ENCODE measurements at places on chromosomes 12 and 14.
A peak's percentile ranks its signal among the peaks of the same experiment; 100 is the strongest.

GRCh38 chr12:112848972-112849371 lies 57.4 kb downstream of the RPH3A start:
- DNase-seq: no peak

GRCh38 chr12:11951209-11951608 lies 119.5 kb upstream of the BCL2L14 start:
- DNase-seq: no peak

DNA sequence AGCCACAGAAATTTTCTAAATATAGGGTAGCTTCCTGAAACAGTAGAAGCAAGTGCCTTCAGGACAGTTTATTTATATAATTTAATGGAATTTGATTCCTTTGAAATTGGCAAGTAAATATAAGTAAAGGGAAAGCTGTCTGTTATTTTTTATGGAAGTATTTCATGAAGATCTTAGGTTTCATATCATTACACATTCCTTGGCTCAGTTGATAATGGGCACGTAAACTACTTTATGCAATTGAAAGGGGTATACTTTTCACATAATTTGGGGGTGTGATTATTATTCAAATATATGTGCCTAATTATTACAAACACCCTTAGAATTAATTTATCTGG lies 71.1 kb upstream of the RAP1B start:
- no peak for DNase-seq

- no peak for DNase-seq
These were observed 67.0 kb downstream of the PITPNM2 start for GRCh38 chr12:123083661-123084571.

DNA sequence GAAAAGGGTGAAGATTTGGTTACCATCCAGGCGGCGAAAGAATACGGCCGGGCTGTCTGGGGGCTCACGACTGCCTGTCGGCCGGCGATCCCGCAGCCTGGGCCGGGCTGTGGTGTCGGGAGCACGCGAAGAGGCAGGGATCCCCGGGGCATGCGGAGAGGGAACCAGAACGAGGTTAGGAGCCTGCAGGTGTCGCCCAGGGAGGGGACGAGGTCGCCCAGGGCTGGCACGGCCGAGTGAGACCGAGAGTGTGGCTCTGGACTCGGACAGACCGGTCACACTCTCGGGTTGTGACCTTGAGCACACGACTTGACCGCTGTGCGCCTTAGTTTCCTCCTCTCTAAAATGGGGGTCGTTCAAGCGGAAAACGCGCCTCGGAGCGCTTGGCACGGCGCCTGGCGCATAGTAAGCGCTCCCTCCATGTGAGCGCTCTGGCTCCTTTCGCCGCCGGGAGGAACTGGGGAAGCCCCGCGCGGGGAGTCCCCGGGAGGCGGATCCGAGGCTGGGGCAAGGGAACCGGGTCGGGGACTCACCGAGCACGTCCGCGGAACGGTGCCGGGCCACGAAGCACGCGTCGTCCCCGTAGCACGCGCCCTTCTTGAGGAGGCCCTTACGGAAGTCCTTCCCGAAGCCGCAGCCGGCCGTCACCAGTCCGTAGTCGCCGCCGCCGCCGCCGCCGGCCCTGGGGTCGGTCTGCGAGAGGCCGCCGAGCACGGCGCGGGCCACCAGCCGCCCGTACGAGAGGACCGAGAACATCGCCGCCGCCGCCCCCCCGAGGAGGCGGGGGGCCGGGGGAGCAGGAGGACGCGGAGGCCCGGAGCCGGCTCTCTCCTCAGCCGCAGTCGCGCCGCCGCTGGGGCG lies 612 bp downstream of the PPTC7 start:
- peak; percentile 70 for DNase-seq

- no peak for DNase-seq
These were observed 4.7 kb upstream of the IPO8 start for GRCh38 chr12:30700216-30700900.

DNA sequence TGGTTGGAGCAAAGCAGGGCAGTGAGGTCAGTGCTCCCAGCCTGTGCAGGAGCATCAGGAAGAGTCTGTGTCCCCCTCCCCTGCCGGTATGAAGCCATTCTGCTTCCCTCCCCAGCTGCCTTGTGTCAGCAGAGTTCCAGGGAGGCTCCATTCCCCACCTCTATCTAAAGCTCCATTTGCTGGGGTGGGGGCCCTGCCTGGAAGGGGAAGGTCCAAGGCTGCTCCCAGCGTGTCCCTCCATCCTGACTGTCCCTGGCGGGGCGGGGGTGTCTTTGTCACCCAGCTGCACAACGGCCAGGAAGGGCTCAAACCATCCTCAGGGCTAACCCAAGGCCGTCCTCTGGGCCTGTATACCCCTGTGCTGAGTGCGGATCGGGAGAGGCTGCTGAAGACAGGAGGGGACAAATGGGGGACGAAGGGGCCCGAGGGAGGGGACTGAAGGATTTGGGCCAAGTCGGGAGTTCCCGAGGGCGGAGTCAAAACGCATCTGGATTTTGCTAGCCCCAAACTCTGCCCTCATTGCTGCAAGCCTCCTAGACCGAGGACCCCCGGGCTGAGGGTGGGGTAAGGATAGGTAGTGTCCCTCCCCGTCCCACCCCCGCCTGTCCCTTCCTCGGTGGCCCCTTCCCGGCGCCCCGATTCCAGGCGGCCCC lies 748 bp upstream of the ACVRL1 start:
- no peak for DNase-seq

DNA sequence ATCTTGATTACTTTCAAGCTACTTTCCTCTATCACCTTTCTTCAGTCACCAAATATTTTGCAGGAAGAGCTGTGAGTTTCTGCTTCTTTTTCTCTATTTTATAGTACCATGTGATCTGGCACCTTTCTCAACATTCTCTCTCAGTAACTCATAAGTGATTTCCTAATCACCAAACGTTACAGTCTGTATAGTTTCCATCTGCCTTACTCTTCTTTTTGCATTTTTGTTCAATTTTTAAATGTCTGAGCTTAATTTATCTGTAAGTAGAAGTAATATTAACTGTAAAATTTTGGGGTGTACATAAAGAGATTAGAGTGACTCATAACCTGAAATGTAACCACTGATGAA lies 422.1 kb upstream of the SYT1 start:
- DNase-seq: no peak

GRCh38 chr14:86790408-86791364 lies 1202.3 kb downstream of the GALC start:
- DNase-seq: no peak

- no peak for DNase-seq
These were observed 142.2 kb upstream of the FKBP4 start for GRCh38 chr12:2652401-2653081.

GRCh38 chr14:42480255-42480654 lies 873.6 kb downstream of the LRFN5 start:
- no peak for DNase-seq

DNA sequence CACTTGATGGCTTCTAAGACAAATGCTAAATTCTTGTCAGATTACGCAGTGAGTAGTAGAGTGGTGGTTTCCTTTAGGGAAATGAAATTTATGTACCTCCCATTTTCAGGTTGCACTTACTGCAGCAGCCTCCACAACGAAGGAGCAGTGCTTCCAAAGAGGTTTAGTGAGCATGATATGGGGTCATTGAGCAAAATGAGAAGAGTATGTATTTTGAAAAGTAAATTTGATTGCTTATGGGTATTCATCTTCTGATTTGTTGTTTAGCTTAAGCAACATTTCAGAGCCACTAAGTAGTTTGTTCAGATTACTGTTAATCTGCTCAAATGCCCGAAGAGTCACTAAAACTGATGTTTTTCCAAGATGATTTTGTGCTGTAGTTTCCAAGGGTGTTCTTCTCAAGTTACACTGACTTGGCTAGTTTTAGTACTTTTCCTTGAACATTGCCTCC lies 493.6 kb downstream of the PCNX1 start:
- no peak for DNase-seq

- peak; percentile 40 for DNase-seq
These were observed 6.5 kb downstream of the KRT85 start for GRCh38 chr12:52360663-52361271.

GRCh38 chr14:64303471-64303917 lies 9.3 kb upstream of the ESR2 start:
- no peak for DNase-seq

- no peak for DNase-seq
These were observed 53.5 kb downstream of the SLC38A6 start for GRCh38 chr14:61034416-61035120.

DNA sequence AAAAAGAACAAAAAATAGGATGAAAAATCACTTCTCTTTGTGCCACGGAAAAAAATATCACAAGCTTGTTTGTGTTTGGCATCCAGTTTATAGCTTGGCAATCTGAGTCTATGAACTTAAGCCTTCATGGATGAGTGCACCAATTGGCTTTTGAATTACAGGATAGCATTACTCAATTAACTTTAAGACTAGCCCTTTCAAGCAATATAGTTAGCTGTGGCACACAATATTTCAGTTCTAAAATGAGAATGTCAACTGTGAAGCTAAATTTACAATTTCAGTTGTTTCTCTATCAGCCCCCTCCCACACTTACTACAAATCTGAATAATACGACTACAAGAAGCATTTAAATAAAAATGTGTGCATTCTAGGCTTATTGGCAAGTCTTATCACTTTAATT lies 8.3 kb downstream of the RERG start:
- no peak for DNase-seq

GRCh38 chr12:29207120-29207519 lies 58.0 kb downstream of the FAR2 start:
- DNase-seq: no peak

GRCh38 chr14:94101748-94102147 lies 8.8 kb upstream of the IFI27 start:
- DNase-seq: no peak

DNA sequence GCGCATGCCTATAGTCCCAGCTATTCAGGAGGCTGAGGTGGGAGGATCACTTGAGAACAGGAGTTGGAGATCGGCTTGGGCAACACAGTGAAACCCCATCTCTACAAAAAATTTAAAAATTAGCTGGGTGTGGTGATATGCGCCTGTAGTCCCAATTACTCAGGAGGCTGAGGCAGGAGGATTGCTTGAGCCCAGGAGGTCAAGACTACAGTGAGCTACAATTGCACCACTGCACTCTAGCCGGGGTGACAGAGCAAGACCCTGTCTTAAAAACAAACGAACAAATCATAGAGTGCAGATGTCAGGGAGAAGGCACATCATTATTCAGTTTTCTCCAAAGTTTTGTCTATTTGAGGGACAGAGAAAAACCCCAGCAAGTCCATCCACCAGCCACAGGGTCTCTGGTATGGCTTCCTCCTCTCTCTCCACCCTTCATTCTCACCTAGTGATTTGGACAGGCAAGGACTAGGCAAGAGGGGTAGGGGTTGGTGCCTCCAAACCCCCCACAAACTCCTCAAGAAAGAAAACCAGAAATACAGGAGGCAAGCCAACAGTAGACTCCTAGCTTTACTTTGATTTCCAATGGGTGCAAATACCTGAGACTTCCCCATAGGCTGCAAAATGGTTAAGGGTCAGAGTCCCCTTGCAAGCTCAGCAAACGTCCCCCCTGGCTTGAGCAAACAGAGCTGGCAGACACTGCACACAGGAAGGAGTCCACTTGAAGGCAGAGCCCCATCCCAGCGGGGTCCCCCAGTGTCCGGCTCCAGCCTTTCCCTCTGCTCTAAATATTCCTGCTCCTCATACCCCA lies 26.5 kb upstream of the RPLP0 start:
- DNase-seq: no peak

- DNase-seq: no peak
These were observed 80.0 kb upstream of the DICER1 start for GRCh38 chr14:95237121-95237957.

DNA sequence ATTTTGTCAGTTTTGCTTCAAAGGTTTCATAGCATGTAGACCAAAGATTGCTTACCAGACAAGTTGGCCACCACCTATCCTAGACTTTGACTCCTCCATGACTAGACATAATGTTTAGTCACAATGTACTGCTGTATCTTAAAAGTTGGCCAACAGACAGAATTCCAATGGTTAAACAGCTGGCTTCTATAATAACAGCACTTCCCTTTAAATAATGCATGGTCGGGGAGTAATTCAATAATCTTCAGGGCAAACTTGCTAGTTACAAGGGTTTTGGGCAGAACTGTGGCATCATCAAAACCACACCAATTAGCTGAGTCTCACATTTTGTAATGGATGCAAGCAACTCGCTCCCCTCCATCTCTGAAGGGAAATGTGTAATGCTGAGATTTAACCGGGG lies 56.9 kb downstream of the IGF1 start:
- DNase-seq: no peak

DNA sequence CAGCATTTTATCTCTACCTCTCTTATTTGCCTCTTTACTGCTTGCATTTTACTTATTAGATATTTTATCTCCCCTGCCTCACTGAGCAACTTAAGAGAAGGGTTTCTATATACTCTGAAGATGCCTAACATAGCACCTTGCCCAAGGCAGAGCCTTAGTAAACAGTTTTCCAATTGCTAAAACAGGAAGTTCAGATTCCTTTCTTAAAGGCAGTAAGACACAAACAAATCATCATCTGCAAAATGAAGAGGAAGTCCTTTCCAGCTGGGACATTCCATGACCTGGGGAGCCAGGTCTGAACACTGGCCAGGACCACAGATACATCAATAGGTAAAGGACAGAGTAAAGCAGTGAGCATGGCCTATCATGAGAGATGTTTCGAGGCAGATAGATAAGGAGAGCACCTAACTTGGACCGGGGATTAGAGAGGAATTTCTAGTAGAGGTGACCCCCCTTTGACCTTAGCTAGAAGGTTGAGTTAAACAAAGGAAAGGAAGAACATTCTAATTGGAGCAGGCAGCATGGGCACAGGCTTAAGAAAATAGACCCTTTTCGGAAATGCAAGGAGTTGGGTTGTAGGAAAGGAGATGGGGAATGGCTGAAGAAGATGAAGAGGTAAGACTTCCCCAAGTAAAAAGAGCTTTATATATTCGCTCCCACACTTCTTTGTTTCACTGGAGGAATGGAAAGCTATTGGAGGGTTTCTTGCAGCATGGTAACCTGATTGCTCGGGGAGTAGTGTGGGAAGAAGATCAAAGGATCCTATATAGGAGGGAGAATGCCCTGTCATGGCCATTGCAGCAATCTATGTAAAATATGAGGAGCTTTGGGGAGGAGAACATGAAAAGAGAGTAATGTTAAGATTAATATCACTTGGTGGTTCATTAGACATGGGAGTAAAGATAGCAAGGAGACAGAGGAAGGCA lies 94.8 kb downstream of the PHLDA1 start:
- no peak for DNase-seq

DNA sequence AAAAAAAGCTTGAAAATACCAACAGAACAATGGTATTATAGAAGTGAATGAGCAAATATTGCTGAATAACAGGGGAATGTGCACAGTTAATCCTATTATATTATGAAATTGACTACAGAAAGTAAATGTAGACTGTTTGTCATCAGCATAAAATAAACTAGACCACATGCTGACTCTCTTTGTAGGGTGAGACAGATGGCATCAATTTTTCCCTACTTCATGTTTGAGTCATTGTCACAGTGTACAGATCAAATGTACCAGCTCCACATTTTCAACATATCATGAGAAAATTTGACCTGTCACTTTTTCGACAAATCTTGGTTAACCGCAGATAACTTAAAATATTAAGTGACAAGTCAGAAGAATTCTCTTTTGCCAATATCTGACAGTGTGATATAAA lies 421.0 kb downstream of the RPL10L start:
- DNase-seq: no peak

DNA sequence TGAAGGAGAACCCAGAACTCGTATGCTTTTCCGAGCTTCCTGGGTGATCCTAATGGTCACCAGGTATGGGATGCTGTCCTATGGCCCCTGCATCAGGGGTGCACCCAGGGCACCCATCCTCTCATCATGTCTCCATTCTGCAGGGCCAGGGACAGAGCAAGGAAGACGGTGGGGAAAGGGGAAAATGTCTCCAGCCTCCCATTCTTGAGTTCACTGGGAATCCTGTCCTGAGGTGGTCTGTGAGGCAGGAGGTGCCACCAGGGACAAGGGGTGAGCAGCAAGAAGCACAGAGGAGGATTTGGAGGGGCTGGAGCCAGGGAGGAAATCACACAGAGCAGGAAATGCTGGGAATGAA lies 14.9 kb upstream of the SLC6A12 start:
- DNase-seq: no peak

All from femur (tissue), 1 donor.